Stimulated activated CD4-positive, alpha-beta T cell treated with anti-CD3 and anti-CD28 coated beads, Interleukin-1b, Interleukin-23, amount 100 ng/mL, for 24 hours (primary cell): ENCODE measurements at places on chromosomes 5 and 9.

- DNase-seq, result no peak
These were observed 306.5 kb upstream of the ITGA1 start for GRCh38 chr5:52481201-52481600.

DNA sequence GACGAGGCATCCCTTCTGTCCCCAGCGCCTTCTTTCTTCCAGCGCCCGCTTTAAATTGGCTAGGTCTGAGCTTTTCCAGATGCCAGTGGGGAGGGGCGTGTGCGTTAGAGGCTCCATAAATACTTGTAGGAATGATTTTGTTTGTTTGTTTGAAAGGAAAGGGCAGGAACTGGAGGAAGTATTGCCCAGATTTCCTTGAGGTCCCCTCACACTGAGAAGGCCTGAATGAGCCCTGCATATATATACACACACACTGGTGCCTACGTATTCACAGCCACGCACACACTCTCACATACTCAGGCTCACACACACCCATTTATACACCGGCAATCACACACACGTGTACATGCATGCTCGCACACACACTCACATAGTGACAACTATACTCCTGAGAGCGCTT, 1.0 kb upstream of the SLIT3 start:
- no peak for DNase-seq

DNA sequence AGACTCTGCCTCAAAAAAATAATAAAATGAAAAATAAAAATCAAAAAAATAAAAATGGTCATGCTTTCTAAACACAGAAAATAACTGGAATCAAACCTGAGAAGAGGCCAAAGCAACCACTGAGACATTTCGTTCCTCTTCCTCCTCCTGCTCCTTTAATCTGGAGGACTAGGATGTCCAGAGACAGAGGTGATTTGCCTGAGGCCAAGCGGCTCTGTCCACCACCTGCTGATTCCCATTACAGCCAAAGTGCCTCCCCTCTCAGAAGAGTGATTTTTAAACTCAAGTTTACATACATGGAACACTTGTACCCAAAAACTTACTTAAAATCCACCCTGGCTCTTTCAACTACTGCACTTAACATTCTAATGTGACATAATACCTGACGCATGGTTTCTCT, 65.6 kb downstream of the TLE1 start:
- DNase-seq, result no peak

- DNase-seq, result no peak
These were observed 10.9 kb downstream of the MGAT1 start for GRCh38 chr5:180791611-180792213.

DNA sequence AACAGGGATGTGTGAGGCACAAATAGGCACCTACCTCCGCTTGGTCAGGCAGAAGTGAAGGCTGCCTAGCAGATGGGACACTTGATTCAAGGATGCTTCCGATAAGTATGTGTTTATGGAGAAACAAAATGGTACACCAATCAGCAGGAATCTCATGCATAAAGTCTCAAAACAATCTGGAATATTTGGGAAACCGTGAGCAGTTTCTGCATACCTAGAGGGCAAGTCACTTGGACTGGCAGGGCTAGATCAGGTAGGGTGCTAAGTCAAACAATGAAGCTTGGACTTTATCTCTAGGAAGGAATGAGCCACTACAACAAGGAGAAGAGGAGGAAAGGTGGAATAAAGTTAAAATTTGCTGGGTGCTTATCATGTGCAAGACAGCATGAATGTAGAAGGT, 5.5 kb downstream of the EPB41L4A start:
- DNase-seq, result no peak
